ENCODE measurements at places on chromosomes 2 and 18.

DNA sequence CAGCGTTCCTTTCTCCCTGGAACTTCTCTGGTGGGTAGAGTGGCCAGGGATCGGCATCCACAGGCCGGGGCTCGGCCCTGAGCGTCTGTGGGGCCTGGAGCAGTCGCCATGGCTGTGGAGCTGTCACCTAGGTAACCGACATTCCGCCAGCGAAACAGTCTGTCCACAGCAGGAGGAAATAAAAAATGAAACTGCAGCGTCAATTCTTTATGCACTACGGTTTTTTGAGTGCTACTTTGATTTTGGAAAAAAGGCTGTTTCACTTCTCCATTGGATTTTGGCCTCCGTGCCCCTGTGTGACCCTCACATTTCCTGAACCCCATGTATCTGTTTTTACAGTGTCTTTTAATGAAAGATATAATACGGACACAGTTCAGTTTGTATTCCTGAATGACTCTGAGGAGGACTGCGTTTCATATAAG, 163.4 kb downstream of the LDLRAD4 start:
- DNase-seq = no peak

DNA sequence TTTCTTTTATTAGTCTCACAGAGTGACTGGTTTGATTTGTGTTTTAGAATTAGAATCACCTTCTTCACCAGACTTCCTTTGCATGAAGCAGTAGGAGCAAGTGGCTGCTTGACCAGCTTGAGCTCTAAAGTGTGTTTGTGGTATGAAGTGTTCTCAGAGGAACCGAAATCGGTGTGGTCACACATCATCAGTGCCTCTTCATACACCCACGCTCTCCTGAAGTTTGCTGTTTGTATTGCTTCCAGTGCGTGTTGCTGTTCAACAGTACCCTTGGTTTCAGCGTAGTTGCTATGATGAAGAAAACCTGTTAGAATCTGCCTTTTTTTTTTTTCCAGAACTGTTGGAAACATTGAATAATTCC, 77.9 kb downstream of the LIMS1 start:
- no peak for DNase-seq

GRCh38 chr2:118689874-118690273, 157.6 kb downstream of the EN1 start:
- no peak for DNase-seq

- no peak for DNase-seq
Observed at GRCh38 chr18:60875957-60876507, 457.2 kb upstream of the CDH20 start.

DNA sequence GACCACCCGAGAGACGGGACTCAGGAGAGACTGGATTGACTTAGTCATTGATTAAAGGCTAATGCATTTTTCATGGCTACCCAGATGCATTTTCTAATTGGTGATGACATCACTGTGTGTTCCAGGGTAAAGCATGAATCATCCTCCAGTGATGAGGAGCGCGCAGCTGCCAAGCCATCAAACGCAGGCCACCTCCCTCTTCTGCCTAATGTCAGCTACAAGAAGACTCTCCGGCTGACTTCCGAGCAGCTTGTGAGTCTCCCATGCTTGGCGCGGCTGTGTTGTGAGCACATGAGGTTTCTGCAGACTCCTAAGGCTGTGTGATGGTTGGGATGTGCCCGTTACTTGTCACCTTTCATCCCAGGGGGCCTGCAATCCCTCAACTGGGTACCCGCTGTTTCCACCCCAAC, 56.4 kb downstream of the LPIN1 start:
- DNase-seq = no peak

- DNase-seq = no peak
Observed at GRCh38 chr2:206764673-206765241, 371 bp downstream of the MDH1B start.

DNA sequence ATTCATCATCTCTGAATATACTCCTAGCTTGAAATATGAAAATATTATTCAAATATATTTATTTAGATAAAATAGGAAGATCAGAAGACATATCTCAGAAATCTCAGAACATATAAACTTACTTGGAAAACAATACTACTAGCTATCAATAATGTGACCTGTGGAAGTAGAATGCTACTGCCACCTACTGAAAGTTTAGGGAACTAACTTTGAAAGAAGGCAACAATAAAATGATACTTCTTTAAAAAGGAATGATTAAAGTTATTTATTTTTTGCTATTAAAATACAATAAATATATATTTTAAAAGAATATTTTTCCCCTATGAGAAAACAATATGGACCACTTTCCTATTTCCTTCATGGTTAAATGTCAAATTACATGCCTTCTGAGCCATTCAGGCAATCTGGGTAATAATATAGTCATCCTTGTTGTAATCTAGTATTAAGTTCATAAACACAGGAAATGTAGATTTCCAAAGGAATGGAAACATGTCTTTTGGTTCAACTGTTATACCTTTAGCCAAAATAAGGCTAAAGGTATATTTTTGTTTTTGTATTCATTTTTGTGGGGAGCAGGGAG, 26.0 kb downstream of the ACADL start:
- DNase-seq = no peak

- DNase-seq = no peak
Observed at GRCh38 chr2:11554399-11554716, 20.5 kb downstream of the GREB1 start.

DNA sequence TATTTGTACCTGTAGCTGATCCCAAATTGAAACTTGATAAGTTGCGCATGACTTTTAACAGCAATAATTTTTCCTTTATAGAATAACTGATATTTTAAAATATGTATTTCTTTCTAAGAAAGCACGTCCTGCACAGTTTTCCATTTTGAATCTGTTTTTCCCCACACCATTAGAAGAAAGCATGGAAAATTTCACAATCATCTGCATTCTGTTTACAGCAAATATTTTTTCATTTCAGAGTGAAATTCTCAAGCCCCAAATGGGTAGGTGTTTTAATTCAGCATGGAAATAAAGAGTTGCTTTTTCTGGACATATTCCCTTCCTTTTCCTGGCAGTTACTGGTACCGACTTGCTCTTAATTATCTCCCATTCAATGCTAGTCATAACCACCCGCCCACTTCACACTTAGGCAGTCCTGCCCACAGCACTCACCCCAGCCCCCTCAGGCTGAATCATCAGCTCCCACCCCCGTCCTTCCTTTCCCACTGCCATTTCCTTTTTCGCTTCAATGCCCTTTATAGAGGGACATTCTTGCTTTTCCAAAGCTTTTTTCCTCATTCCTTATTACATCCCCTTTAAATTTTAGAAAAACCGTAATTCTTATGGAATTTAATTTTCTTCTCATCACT, 89.2 kb upstream of the GLS start:
- DNase-seq = no peak

DNA sequence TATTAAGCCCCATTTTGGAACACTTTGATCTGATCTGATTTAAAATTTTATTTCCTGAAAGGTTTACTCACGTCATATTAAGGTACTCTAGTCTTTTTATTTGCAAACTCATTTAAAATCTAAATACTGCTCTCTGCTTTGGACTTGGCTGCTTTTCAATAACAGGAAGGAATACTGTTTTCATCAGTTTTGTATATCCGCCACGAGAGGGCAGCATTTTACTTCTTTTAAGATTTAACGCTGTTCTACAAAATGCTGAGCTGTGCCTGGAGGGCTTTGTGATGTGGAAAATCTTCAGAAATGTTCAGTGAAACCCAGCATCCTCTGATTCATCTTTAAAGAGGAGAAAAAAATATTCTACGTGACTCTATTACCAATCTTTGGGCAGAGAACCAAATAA, 37.5 kb upstream of the SLC38A11 start:
- DNase-seq = no peak

All from NCI-H1417 treated with DMSO at 0.1 percent for 48 hours (cell line).